ENCODE measurements at places on chromosomes 1 and 21. TPM values are rescaled to one million over a fixed set of nuclear protein-coding genes. Genes with fewer than 3 reads are reported as not detected.

DNA sequence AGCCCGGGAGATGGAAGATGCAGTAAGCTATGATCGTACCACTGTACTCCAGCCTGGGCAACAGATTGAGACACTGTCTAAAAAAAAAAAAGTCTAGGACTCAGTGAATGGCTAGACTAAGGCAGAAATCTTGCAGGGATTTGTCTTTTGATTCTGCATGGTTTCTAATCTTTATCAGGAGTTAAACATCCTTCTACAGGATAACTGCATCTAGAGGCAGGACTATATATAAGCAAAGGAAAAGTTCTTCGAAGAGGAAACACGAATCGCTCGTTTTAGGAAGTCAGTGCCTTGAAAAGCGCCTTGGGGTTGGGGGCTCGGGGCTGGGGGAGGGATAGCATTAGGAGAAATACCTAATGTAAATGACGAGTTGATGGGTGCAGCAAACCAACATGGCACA lies 602 bp upstream of the UFC1 start:
- no peak for DNase-seq

- DNase-seq = no peak
Measured at GRCh38 chr1:153506386-153506785, 29.4 kb downstream of the S100A6 start.

AIRE gene
- 0.75 TPM for total RNA-seq

PDE9A gene
- 2.2 TPM for total RNA-seq

SDC3 gene
- total RNA-seq = 51.9 TPM

All from ascending aorta (tissue), 2 donors.